ENCODE measurements at places on chromosomes 5 and 9.

- DNase-seq: peak; percentile 80
Measured at GRCh38 chr5:31819926-31820516, 181.1 kb downstream of the PDZD2 start.

- DNase-seq: no peak
Measured at GRCh38 chr5:164098531-164098930, 593.1 kb downstream of the MAT2B start.

DNA sequence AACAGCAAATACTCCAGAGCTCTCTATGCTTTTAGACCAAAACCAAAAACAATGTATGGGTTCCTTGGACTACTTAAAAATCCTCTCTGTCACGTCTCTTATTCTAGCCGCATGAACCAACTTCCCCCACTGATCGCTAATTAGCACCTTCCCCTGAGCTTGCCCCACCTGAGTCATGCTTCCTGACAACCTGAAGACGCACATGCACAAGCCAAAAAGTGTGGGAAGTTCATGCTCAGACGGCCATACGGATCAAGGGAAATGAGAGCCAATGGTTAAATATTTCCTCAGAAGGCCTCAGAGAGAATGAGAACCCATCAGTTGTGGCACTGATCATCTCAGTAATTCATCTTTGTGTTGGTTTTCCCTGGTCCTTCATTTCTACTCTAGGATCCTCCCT lies 199.7 kb downstream of the BNC2 start:
- no peak for DNase-seq

DNA sequence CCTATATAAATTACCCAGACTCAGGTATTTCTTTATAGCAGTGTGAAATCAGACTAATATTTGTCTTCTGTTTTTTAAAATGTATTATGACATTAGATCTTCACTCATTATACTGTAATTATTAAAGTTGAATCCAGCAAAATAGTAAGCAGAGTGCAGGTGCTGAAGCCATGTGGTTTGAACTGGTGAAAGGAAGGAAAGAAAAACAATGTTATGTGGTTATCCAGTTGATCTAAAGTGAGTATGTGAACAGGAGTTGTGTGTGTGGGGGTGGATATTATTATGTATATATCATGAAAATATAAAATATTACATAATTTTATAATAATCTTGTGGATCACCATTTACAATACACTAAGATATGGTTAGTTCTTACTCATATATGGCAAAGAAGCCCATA lies 593.7 kb downstream of the SEMA5A start:
- DNase-seq: no peak

- DNase-seq: no peak
Measured at GRCh38 chr5:73484511-73484910, 13.7 kb upstream of the BTF3 start.

All from iPS DF 19.7 (cell line).